Activated CD8-positive, alpha-beta memory T cell treated with anti-CD3 and anti-CD28 coated beads, Interleukin-2, amount 10 ng/mL, durations not matched to agents 7 days and 5 days (primary cell): ENCODE measurements at places on chromosomes 13 and 19. TPM values are rescaled to one million over a fixed set of nuclear protein-coding genes. Genes with fewer than 3 reads are reported as not detected.

ZNF573 gene
- 7.1 TPM for total RNA-seq

MEDAG gene
- 0.59 TPM for total RNA-seq

SH2D3A gene
- total RNA-seq = 22.3 TPM

REEP6 gene
- total RNA-seq = 1.3 TPM

BEST2 gene
- not detected for total RNA-seq

GRCh38 chr19:40609561-40610395 is 8.6 kb downstream of the LTBP4 start:
- peak; percentile 94 for DNase-seq

- no peak for DNase-seq
Observed at GRCh38 chr19:12117201-12117970, 22.8 kb downstream of the ZNF20 start.

DNA sequence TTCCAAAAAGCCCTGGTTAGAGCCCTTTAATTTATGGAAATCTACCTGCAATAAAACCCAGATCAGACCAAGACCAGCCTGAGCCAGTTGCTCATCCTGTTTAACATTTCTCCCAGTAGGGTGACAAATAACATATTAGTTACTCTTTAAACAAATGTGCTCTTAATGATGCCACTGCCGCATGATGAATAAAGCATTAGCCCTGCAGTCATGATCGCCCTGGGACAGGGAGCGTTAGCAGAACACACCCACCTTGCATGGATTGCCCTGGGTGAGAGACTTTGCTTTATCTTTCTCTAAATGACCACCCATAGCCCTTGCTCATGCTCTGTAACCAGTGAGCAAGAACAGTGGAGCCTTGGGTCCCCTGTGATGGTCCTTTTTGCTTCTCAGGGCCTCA is 362.4 kb downstream of the ENOX1 start:
- no peak for DNase-seq

DNA sequence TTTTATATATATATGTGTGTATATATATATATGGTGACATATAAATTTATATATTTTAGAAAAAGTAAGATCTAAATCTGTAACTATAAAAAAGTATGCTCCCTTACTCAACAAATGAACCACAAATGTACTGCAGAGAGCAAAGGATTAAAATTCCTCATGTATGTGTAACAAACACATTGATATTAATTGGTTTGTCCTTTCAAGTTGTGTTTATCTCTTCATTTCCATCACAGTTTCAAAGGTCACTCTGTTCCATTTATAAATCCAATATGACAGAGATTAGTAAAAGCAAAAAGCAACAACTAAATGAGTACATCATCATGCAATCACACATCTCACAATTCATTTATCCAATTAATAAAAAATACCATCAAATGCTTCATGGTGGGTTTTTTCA is 247.9 kb downstream of the DACH1 start:
- no peak for DNase-seq

DNA sequence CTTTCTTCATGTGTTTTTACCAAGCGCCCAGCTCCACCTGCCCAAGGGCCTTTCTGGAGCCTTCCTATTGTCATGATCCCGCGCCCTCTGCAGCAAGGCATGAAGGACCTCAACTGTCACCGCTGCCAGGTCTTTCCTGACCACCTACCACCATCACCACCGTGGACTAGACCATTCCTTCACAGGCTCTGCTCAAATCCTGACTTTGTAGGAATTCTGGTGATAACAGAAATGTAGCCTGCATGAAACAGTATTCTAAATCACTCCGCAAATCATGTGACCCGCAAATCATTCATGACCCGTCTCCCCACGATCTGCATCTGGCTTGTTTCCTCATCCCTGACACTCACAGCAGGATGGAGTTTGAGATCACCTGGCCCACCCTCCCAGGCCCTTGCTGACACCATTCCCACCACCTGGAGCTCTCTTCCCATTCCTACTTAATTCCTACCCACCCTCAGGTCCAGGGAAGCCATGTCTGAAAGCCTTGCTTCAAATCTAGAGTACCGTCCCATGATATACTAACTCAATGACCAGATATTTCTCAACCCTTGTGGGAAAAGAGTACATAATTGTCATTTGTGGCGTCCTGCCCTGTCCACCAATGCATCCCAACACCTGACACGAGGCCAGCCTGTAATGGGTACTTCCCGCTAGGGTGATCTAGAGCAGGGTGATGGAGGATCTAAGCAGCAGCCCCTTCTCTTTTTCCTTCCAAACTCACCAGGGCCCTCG is 1.3 kb downstream of the UBE2S start:
- DNase-seq = no peak

GRCh38 chr13:99442273-99442895 is 58.9 kb upstream of the TM9SF2 start:
- DNase-seq = peak; percentile 70

- peak; percentile 68 for DNase-seq
Observed at GRCh38 chr19:38686530-38686888, 39.1 kb downstream of the ACTN4 start.

DNA sequence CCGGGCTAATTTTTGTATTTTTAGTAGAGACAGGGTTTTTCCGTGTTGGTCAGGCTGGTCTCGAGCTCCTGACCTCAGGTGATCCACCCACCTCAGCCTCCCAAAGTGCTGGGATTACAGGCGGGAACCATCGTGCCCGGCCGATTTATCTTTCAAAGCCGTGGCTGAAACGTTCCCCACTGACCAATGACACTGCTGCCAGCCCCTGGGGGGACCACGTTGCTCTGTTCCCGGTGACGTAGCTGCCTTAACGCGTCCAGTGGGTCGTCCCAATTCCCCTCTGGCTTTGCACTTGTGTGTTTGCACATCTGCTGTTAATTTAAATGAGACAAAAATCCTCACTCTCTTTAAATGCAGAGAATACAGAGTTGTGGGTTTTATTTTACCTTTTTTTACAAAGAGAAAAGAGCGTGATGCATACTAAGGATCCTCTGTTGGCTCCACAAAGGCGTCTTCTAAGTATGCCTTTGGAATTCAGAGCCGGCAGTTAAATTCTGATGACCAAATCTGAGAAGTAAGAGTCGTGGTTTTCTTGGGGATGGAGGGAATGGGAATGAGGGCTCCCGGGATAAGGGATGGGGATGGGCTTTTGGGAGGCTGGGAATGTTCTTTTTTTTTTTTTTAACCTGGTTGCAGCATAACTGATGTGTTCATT is 18.6 kb upstream of the LMTK3 start:
- DNase-seq = no peak

- DNase-seq = no peak
Observed at GRCh38 chr19:40672038-40672437, 18.4 kb downstream of the NUMBL start.

- no peak for DNase-seq
Observed at GRCh38 chr13:45219123-45219891, 18.5 kb upstream of the KCTD4 start.

DNA sequence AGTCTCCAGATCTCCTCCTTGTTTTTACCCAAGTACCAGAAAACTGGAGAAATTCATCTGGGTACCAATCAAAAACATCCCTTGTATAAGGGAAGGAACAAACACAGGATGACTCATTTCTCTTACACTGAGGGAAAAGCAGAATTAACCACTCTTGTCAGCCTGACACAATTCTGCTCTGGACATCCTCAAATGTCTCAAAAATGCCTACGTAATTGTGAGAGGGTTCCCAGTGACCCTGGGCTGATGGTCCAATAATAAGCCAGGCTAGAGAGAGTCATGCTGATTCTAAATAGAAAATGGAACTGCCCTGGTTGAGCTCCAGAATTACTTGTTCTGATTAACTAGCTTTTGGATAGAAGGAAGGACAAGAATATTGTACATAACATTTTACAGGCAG is 14.5 kb downstream of the ZNF708 start:
- DNase-seq = no peak

DNA sequence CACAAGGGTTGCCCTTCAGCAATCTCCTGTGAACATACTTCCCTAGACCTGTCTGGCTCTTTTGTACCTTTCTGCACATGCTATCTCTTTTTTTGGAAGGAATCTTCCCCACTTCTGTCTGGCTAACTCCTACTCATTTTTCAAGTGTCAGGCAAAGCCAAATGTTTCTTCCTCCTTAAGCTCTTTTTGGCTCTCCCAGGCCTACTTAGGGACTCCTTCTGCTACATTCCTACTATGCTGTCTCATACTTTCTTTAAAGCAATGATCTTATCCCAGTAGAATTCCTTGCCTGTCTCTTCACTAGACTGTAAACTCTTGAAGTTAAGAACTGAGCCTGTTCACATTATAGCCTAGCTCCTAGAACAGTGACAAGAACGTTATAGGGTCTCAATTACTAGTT is 114.9 kb upstream of the WASF3 start:
- no peak for DNase-seq

- DNase-seq = no peak
Observed at GRCh38 chr19:5536337-5536894, 31.3 kb downstream of the TINCR start.

- no peak for DNase-seq
Observed at GRCh38 chr13:79680485-79680884, 199.5 kb downstream of the NDFIP2 start.

DNA sequence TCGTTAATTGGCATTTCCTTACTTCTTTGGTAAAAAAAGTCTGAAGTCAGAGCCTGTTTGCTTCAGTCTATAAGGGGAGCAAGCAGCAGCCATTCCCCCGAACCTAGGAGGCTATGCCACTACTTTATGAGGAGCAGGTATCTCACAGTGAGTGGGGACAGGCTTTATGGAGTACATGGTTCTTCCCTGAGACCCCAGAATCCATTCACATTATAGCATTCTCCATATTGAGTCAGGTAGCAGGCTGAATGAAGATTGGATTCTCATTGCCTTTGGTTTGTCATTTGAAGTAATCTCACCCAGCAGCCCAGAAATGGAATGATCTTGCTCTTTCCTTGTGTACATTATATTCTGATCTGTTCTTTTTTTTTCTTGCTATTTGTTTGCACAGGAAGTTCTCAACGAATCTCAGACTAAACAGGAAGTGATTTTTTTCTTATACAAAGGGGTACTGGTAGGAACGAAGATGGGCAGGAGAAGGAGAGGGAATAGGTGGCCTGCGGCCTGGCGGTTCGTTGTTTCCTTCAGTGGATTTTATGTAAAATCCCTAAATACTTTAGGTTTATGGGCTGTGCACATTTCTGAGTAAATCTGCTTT is 74.4 kb downstream of the ARHGAP35 start:
- no peak for DNase-seq

DNA sequence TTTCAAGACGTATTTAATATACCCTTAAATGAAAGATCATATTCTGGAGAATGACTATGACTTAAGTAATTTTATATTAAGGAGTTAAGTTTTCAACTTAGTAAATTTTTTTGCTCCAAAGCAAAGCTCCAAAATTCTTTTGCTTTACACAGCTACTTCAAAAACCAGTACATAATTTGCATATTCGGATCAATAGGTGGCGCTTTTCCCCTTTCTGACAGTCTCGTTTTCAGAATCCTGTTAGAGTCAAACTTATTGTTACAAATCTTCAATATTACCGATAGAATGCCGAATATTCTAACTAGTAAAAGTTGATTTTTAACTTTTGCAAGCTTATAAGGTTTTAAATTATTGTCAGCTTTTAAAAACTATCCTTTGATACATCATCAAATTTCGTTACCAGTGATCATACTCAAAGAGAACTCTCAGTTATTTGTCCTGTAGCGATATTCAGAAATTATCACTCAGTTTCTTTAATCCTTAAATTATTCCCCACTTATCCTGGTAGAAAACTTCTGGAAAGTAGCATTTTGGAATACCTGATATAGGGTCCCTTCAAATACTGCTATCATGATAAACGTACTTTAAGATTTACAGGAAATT is 852.7 kb upstream of the KLHL1 start:
- no peak for DNase-seq
